ENCODE measurements at places on chromosomes 7 and 10.

DNA sequence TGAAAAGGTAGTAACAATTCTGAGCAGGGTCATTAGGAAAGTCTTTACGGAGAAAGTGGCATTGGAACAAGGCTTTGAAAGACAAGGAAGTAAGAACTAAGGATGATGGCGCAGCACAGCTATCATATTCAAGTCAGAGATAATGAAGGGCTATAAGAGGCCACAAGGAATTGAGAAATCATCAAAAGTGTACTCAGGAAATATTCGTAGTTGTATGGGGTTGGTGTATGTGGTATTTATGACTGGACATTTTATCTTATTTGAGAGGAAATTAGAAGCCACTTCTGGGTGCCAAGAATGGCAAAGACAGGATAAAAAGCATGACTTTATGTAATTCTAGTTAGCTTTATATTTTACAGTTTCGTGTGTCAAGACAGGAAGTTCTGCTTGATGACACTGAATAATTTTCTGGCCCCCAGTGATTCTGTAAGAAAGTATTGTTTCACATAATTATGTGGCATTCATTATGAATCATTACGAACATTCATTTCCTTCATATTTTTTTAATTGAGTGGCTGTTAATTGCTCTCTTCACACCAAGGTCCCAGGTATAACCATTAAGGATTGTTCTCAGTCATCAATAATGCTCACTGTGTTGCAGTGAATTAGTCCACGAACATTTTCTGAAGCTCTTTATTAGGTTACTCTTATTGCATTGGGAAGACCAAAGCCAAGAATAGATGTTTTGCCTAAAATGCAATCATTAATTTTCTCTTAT is 244.3 kb downstream of the PHF14 start:
- DNase-seq, result no peak

GRCh38 chr7:108311446-108312168 is 144.6 kb downstream of the NRCAM start:
- no peak for DNase-seq

DNA sequence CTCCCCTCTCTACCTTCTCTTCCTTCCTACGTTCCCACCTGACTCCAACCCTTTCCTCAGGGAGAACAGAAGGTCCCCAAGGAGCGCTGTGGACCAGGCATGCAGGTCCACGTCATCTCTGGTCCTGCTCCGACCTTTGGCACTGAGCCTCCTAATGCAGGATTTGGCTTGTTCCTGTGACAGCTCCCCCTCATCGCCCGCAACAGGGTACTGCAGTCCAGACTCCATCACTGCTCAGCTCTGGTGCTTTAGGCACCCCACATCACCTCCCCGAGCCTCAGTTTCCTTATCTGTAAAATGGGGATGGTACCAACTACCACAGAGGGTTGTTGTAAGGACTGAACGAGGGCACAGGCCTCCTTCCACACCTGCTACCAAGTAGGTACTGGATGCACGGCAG is 54.6 kb downstream of the FHIP2A start:
- no peak for DNase-seq

DNA sequence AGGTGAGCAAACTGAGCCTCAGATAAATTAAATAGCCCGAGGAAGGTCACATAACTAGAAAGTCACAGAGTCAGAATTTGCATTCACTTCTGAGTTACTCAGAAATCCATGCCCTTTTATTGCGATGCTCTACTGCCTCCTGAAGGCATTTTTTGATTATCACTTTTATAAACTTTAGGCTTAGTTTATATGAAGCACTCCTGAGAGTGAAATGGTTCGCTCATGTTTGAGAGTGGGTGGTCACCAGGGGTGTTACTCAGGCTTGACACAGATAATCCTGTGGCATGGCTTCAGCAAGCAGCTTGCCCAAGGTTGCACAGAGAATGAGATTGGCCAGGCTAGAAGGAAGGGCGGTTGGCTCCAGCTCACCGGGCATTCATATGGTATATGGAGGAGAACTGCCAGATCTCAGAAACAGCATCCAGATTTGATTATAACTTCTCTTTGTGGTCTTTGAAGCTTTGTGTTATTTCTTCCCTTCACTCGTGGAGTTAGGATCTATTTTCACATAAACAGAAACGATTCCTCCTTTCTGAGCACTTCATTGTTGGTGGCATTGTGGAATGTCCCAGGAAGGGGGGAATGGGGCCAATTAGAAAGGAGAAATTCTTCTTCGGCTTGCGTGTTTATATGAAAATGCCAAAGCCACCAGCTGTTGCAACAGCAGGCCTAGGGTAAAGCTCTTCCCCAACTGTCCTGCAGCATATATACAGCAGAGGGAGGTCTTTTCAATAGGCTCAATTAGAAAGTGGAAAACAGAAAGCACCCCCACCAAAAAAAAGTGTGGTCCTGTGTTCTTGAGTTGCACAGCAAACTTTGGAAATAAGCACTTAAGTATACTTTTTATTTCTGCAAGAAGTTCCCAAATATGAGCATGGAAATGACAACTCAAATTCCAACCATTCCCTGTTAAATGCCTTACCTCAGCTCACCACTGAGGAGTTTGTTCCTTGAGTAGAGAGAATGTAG is 628.8 kb downstream of the SUGCT start:
- DNase-seq, result no peak

- no peak for DNase-seq
These were observed 186.0 kb downstream of the JAZF1 start for GRCh38 chr7:27994639-27995038.

GRCh38 chr10:71964098-71964742 is at the start of gene CHST3:
Gene CHST3 (plus strand): TSS chr10:71964395. CDS start chr10:72005843, 41,448 bp downstream.
- no peak for DNase-seq

GRCh38 chr10:61248013-61248412 is 205.2 kb downstream of the TMEM26 start:
- DNase-seq, result no peak

- no peak for DNase-seq
These were observed 42.7 kb downstream of the ZNF438 start for GRCh38 chr10:30988831-30989435.

DNA sequence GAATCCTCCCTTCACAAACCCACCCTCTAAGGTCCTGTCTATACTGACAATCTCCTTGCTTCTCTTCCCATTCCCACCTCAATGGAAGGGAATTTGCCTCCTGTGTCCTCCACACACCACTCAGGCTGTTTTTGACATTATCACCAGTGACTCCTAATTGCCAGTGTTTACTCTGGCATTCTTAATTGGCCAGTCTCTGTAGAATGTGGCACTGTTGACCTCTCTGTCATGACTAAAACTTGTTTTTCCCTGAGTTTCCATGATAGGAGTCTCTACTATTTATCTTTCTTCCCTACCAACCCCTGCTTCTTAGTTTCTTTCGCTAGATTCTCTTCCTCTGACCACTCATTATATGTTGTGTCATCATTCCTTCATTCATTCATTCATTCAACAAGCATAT is 12.1 kb downstream of the SLC16A12 start:
- DNase-seq, result no peak

Data from T-cell (primary cell).